Astrocyte of the cerebellum (primary cell): ENCODE measurements at places on chromosomes 7 and 10.

DNA sequence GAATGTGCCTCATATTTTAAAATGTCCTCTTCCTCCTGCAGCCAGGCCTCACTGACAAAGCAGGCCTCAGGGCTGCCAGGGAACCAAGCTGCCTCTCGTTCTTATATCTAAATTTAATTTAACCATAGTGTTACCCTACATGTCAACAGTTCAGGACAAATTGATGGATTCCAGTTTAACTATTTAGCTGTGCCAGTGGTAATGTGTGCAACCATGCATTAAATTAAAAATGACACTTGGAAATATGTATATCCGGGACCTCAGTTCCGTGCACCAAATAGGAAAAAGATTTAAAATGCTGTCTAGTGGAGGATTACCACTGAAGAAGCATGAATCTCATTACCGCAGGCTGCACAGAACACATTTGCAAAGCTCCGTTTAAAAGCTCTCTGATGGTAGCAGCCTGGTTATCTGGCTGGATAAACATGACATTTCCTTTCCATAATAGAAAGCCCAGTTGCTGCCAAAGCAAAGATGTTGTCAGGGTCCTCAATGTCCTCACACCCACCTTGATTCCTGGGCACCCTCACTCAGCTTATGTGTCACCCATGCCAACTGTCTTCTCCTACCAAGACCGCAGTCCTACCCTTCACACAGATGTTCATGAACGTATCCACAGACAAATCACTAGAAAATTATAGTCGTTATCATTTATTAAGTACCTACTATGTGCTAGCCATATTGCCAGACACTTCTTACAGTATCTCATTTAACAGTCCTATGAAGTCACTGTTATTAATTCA is 73.3 kb upstream of the FRMD4A start:
- DNase-seq: no peak

DNA sequence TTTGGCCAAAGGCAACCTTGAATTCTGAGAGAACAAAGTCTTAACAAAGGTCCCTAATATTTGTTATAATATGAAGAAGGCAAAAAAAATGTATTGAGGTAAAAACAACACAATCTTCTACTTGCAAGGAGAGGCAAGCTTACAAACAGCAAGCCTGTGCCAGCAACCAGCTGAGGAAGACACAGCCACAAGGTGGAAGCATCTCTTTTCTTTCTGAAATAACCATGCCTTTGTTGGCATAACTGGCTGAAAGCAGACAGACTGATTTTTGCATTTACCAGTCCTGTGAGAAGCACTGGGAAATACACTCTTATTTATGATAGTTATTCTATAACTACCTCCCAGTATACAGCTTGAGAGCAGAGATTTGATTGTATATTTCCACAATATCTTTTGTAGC is 292.0 kb downstream of the PHTF2 start:
- no peak for DNase-seq

- DNase-seq: no peak
Observed at GRCh38 chr7:105267244-105267643, 121.5 kb downstream of the SRPK2 start.

DNA sequence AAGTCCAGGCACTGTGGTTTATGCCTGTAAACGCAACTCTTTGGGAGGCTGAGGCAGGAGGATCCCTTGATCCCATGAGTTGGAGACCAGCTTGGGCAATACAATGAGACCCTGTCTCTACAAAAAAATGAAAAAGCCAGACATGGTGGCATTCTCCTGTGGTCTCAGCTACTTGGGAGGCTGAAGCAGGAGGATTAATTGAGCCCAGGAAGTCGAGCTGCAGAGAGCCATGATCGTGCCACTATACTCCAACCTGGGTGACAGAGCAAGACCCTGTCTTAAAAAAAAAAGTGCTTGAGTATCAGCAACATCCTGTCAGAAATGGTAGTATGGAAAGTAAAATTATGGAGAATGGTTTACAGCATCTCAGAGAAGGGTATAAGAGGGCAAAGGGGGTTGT is 11.6 kb downstream of the APBB1IP start:
- no peak for DNase-seq

GRCh38 chr10:64574371-64574770 is 1053.2 kb downstream of the REEP3 start:
- DNase-seq: no peak

DNA sequence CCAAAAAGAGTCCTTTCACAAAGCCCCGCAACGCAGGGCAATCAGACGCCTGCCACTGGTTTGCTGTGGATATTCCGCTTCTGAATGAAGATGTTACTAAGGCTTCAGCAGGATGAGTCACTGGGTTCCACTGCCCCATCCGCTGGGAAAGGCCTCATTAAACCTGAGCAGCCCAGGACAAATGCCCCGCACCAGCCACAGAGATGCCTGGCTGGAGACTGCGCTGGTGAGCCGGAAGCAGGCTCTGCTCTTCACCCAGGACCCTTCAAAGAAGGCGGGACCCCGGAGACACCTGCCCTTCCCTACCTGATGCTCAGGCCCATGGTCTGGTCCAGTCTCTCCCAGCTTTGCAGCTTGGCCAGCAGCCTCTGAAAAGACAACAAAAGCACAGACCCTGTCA is 19.8 kb downstream of the MAD1L1 start:
- DNase-seq: no peak

GRCh38 chr7:105876964-105877601 is 684 bp upstream of the ATXN7L1 start:
- no peak for DNase-seq

DNA sequence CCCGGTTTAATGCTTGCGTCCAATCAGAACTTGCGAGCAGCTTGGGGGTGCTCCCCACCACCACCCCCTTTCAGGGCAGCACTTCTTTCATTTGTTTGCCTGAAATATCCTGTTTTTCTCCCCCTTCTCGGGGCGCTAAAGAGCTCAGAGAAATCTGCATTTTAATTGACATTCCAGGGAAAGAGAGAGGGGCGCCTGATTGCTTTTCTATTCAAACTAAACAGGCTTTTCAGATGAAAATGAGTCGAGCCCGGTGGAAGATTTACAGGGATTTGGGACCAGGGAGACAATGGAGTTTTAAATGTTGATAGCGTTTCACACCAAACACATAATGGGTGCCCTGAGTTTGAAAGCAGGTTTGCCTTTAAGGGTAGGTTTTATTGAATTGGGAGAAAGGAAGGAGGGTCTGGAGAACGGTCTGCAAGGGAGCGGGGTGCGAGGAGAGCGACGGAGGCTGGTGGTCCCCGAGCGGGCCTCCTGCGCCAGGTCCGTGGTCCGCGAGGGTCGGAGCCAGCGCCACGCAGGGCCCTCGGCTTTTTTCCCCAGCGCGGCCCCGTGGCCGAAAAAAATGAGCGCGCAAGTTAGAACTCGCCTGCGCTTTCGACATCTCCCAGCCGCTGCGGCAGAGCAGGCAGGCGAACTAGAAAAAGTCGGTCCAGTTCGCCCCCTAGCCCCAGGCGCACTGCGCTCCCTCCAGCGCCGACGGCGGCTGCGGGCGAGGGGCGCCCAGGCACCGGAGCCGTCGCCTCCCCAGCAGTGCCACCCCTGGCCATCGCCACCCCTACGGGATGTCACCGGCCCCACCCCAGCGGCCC is 1.3 kb downstream of the FGFR2 start:
- no peak for DNase-seq

- no peak for DNase-seq
Observed at GRCh38 chr7:17677408-17677807, 262.9 kb downstream of the SNX13 start.

DNA sequence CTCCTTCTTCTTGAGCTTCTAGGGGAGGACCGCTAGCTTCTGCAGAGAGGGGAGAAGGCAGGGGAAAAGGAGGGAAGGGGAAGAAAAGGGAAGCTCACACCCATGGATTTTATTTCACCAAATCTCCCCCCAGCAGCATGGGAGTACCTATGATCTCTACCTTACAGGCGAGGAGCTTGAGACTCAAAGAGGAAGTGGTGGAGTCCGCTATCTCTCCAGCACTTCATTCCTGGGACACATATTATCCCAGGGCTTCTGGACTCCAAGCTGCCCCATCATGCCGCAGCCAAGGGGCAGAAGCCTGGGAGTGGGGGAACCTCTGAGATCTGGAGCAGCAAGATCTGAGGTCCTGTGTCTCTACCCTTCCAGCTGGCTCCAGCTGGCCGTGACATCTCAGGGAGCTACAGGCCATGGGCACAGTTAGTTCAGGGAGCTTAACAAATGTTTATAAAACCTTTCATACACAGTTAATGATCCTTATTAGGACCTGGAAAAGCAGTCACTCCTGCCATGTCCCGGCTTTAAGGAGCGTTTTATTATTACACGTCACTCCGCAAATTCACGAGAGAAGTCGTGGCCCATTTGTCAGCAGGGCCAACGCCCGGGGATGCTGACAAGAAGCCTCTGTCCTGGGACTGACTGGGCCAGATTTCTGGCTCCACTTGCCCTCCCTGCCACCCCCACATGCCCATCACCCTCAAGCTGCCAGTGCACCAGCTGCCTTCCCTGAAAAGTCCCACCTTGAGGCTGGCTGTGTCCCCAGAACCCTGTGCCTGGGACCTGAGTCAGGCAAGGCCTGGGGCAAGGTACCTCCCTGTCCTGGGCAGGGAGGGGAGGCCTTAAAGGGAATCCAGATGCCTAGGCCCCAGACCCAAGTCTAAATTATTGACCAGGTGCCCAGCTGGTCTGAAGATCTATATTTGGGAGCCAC is 132.1 kb upstream of the ZMIZ1 start:
- DNase-seq: no peak

- no peak for DNase-seq
Observed at GRCh38 chr7:98870807-98871491, 1.1 kb upstream of the TMEM130 start.

- no peak for DNase-seq
Observed at GRCh38 chr7:74012842-74013249, 15.1 kb upstream of the ELN start.

GRCh38 chr10:78045856-78046255 is 12.2 kb downstream of the RPS24 start:
- no peak for DNase-seq

- no peak for DNase-seq
Observed at GRCh38 chr7:1141651-1142050, 18.3 kb downstream of the ZFAND2A start.

GRCh38 chr7:16989811-16990413 is 108.1 kb upstream of the AGR3 start:
- peak; percentile 55 for DNase-seq

DNA sequence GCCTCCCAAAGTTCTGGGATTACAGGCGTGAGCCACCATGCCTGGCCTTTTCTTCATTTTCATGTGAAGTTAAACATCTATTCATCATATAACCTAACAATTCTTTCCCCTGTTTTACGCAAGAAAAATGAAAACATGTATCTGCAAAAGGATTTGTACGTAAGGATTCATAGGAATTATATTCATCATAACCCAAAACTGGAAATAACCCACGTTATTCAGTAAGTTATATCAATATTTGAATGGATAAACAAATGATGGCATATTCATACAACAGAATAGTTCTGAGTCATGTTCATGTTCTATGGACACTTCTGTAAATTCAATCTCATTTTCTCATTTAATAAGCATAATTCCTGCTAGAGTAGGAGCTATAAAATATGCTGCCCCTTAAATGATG is 35.2 kb upstream of the CAV2 start:
- no peak for DNase-seq

DNA sequence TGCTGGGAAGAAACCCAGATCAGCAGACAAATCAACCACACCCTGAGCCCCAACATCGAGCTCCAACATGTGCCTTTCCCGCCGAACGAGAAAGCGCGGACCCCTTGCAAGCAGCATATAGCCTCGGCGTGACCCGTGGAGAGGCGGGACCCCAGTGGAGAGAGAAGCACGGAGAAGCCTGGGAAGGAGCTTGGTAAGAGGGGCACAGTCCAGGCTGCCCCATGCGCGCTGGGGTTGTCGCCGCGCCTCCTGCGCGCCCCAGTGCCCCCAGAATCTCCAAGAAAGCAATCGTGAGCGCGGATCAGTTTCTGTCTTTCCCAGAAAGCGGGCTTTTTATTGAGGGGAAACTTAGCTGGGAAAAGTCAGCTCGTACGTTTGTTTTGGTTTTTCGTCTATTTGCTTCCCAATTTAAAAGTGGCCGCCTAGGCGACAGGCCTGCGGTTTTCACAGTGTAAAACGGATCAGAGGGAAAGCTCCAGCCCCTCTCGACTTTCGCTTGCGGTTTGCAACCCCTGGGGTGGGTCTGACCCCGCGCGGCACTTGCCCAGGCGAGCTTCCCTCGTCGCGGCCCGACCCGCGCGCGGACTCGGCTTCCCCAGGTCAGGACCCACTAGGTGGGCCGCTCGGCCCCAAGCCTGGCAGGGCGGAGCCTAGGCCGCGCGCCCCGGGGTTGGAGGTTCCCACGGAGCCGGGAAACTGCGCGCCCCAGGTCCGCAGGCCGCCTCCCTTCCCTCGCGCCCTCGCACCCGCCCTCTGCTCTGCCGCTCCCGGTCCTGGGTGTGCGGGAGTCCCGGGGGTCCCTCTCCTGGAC is 31.1 kb downstream of the SKIDA1 start:
- no peak for DNase-seq

DNA sequence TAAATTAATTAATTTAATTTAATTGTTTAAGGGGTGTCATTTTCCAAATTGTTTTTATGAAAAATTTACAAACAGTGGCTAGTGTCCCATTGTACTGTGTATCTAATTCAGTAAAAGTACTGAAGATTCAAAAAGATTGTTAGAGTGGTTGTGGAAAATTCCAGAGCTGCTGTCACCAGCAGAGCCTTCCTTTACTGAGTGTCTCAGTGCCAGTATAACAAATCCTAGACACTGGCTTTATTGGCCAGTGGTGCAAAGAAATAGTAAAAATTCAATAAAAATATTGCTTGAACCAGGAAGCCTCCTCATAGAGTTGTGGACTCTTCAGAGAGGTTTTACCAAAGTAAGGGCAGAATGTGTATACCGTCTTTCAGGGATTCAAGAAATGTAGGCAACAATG is 23.1 kb upstream of the HERPUD2 start:
- DNase-seq: no peak

DNA sequence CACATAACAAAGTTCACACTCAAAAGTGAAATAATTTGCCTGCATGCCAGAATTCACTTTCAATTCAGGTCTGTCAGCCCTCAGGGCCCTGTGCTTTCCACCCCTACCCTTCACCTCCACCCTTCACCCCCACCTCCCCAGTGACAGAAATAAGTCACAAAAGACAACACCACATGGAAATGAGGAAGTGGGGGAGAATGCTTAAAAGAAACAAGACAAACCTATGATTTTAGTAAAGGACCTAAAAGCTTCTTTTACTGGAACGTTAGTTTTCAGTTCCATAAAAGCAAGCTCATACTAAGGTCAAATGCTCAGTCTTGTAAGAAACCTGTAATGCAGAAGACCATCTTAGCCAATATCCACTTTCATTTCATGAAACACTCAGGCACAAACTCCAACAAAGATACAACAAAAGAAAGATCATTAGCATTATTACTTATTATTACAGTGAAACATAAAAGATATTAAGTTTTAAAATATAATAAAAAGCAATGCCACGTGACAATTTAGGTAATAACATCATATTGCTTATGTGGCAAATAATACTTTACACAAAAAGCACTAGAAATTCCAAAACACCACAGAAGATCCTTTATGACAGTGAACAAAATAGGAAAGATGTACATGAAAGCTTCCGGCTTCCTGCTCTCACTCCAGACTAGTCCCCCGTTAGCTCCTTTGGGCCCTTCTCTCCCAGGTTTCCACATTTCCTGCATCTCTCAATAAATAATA is 112.1 kb downstream of the LMBR1 start:
- no peak for DNase-seq
